Central memory CD4-positive, alpha-beta T cell (primary cell): ENCODE measurements at places on chromosomes 5 and 9.

GRCh38 chr9:17695482-17695881, 116.6 kb downstream of the SH3GL2 start:
- no peak for DNase-seq

DNA sequence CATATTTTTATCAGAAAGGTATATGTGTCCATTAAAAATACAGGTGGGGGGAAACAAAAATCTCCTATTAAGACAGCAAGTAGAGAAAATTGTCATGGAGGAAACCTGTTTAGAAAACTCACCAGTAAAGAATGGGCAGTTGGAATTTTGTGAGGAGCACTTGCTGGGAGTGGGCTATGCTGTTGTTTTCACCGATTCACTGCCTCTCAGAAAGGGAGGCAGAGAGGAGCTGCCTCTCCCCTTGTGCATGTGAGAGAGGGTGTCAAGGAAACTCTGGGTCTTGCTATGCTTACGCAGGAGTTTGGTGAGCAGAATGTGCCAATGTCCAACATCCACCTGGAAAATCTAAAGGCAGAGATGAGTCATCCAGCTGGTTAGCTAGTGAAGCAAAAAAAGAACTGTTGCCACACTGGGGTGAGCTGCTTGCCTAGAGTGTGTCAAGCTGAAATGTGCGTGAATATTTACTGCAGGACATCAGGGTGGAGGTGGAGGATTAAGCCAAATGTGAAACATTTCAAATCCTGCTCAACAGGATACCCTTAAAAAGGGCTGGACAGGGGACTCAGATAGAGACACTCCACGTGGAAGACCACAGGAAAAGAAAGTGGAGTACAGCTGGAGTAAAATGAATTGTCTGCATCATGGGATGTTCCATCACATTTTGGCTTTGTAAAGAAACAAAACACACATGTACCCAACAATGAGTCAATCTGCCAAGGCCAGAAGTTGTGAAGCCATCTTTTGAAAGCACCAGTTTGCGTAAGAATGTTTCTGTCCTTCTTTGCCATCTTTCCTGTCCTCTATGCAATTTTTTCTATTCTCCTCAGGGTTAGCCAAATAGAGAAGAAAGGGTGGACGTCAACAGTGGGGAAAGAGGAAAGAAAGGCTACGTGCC, 449.7 kb upstream of the MPDZ start:
- DNase-seq = no peak

DNA sequence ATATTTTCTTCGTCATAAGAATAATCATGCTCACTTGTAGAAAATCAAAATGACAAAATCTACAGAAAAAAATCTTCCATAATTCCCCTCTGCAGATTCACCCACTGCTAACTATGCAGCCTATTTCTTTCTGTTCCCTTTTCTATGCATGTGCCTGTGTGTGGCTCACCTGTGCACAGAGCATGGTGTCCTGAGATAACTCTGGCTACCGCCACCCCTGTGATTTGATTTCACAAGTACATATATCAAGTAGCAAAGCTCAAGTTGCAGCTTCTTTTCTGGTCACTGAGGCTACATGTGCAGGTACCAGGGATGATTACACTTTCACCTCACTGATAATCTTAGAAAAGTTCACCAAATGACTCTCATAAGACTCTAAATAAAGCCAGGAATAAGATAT, 18.4 kb upstream of the ISCA1 start:
- no peak for DNase-seq

DNA sequence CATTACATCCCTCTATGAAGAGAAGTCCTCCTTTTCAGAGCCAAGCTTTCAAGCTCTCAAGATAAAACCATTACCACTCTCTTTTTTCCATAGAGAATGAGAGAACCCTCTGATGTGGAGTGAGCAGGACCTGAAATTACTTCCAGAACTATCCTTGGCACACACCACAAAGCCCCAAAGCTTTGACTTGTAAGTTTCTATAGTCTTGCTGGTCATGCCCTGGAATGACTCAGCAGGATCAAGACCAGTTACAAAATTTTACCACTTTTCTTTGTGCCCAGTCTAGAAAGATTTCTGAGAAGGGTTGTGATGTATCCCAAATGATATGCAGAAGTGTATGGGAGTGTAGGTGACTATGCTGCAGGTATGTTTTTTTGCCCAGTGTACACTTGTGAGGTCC, 760.6 kb downstream of the TLE1 start:
- no peak for DNase-seq

DNA sequence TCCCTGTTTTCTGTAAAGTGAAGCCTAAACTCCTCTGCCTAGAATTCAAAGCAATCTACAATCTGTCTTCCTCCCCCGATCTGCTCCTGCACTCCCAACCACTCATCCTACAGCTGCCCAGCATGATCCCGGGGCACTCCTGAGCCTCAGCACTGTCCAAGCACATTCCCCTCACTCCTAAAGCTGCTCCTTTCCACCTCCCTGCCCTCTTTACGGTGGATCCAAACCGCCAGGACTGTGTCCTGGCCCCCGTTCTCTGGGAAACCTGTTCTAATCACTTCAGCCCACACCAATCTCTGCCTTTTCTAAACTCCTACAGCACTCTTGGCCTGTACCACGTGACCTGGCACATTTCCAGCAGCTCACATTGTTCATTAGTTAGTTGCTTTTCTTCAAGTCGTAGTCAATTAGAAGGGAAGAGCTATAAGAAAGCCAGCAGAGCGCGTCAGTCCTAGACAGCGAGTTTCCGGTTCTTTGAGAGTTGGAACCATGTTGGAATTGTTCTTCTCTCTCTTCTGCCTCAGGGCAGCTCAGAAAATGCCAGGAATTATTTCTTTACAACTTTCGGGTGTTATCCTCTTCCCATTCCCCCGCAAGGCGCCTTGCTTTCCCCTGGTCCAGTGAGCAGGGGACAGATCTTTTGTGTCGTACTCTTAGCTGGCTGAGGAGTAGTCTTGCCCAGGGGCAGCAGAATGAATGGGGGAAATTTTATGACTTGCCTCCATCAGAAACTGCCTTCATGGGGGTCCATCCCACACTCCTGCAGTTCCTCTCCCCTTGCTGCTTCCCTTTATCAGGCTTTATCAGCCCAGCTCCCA, 60.7 kb downstream of the NRG2 start:
- DNase-seq = no peak

DNA sequence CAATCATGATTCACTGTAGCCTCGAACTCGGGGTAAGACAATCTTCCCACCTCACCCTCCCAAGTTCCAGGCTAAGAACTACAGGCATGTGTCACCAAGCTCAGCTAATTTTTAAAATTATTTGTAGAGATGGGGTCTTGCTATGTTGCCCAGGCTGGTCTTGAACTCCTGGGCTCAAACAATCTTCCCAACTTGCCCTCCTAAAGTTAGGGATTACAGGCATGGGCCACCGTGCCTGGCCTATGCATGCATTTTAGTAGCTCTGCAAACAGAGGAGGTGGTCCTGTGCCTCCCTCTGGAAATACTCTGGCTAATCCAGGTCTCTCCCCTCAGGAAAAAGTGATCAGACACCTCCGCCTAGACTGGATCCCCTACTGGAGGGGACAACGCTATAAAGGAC, 21.5 kb upstream of the TRIM14 start:
- no peak for DNase-seq

DNA sequence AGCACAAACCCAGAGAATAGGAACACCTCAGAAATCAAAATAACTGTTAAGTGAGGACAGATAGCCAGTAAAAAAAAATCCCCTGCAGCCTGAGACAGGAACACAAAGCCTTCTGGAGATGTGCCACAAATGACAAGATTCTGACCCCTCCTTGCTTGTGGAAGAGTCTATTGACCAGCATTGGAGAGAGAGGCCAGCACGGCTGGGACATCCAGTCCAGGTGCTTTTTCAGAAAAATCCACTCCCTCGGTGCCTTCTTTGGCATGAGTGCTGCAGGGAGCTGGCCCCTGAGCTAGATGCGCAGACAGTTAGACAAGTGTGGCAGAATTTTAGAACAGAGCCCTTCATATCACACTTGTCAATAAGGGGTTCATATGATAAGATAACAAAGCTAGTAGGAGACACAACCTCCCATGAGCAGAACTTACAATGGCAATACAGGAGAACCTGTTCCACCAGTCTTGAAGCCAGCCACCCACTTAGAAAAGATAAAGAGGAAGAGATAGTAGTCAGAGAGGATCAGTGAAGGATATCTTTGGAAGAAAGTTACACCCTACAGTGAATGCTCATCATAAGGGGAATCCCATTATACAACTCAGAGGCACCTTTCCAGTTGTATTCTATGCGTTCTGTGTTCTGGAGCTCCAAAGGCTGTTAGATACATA, 298.4 kb downstream of the TLE1 start:
- DNase-seq = no peak

DNA sequence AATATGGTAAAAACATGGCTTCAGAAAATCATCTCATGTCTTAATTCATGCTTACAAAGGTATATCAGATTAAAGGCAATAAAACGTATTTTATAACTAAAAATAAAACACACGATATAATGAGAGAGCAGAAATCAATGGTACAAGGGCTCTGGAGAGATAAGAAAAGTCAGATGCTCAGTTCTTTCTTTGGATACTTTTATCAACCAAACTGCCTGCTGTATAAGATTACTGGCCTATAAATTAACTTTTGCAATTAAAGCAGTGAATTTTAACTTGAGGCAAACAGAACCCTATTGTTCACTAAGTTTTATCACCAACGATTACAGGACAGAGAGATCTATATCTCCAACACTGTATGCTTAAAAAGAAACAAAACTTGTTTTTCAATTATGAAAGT, 42.1 kb upstream of the HNRNPA0 start:
- no peak for DNase-seq

GRCh38 chr9:88272986-88273385, 115.3 kb upstream of the SPIN1 start:
- no peak for DNase-seq

- no peak for DNase-seq
Observed at GRCh38 chr9:84000186-84000585, 19.6 kb downstream of the RMI1 start.

DNA sequence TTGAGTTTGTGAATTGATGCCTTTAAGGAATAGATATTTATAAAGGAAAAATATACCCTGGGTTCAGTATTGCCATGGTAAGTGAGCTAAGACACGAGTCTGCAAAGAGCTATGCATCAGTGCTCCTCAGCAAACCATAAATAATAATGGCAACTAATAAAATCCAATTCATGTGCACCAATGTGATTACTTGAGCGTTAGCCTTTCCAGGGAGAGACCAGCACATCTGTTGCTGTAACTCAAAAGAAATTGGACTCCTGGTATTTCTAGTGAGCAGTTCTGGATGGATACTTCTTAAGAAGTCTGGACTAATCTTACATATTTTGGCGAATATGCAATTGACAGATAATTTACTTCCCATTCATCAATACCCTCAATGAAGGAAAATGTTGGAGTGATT, 373.3 kb downstream of the ARHGEF28 start:
- DNase-seq = no peak

DNA sequence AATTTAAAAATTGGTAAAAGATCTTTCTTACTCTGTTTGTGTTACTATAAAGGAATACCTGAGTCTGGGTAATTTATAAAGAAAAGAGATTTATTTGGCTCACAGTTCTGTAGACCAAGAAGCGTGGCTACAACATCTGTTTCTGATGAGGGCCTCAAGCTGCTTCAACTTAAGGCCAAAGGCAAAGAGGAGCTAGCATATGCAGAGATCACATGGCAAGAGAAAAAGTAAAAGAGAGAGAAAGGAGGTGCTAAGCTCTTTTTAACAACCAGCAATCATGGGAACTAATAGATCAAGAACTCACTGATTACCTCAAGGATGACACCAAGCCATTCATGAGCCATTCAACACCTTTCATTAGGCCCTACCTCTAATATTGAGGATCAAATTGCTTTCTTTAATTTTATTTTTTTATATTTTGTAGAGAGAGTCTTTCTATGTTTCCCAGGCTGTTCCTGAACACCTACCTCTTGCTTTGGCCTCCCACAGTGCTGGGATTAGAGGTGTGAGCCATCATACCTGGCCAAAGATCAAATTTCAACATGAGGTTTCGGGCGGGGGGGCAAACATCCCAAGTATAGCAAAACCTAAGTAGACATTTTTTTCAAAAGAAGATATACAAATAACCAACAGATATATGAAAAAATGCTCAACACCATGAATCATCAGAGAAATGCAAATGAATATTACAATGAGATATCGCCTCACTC, 16.0 kb upstream of the SHC3 start:
- no peak for DNase-seq

GRCh38 chr9:92147852-92148180, 32.6 kb upstream of the SPTLC1 start:
- DNase-seq = no peak

DNA sequence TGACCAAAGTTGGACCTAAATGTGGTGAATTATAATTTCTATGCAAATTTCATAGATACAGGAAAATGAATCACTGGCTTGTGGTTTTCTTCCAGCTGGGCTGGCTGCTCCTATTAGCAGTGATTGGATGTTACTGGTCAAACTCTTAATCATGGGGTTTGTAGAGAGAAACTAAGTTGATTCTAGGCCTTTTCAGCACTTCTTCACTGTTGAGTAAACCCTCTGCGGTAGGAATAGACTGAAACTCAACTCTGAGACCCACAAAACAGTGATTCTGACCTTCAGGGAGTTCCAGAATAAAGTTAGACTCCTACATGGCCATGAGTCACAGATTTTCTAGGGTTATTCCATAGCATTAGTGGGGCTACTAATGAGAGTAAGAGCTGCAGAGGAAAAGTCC, 47.9 kb upstream of the FKTN start:
- DNase-seq = no peak

- no peak for DNase-seq
Observed at GRCh38 chr9:94300470-94301301, 27.8 kb downstream of the NUTM2F start.

GRCh38 chr5:66660396-66660795, 64.2 kb downstream of the MAST4 start:
- DNase-seq = no peak
